Stimulated activated CD4-positive, alpha-beta T cell treated with anti-CD3 and anti-CD28 coated beads, Interleukin-1b, Interleukin-23, amount 100 ng/mL, for 24 hours (primary cell): ENCODE measurements at places on chromosomes 7 and 10.

GRCh38 chr10:77889277-77889903 lies 37.2 kb downstream of the DLG5 start:
- no peak for DNase-seq

DNA sequence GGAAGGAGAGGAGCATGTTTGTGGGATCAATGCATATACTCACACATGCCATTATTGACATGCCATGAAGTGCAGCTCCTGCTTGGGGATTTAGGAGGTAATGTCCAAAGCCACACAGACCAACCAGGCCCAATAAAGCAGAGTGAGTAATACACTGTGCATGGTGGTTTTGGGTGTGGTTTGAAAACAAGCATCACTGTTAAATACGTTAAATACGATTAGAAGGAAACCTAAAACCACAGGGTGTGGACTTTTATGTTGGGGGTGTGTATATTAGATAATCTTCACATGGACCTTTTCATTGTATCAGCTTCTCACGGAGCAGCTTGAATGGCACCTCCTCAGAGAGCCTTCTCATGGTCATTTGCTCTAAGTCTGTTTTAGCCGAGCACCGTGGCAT lies 10.4 kb upstream of the EIF3A start:
- no peak for DNase-seq

- no peak for DNase-seq
Observed at GRCh38 chr10:70596110-70596798, 6.3 kb downstream of the PRF1 start.

GRCh38 chr10:16030562-16030961 lies 170.3 kb upstream of the MINDY3 start:
- no peak for DNase-seq

- no peak for DNase-seq
Observed at GRCh38 chr10:15068802-15069201, 19.8 kb downstream of the ACBD7 start.
